Activated naive CD8-positive, alpha-beta T cell treated with anti-CD3 and anti-CD28 coated beads, Interleukin-2, amount 10 ng/mL, durations not matched to agents 7 days and 5 days (primary cell): ENCODE measurements at places on chromosomes 16 and 17.

DNA sequence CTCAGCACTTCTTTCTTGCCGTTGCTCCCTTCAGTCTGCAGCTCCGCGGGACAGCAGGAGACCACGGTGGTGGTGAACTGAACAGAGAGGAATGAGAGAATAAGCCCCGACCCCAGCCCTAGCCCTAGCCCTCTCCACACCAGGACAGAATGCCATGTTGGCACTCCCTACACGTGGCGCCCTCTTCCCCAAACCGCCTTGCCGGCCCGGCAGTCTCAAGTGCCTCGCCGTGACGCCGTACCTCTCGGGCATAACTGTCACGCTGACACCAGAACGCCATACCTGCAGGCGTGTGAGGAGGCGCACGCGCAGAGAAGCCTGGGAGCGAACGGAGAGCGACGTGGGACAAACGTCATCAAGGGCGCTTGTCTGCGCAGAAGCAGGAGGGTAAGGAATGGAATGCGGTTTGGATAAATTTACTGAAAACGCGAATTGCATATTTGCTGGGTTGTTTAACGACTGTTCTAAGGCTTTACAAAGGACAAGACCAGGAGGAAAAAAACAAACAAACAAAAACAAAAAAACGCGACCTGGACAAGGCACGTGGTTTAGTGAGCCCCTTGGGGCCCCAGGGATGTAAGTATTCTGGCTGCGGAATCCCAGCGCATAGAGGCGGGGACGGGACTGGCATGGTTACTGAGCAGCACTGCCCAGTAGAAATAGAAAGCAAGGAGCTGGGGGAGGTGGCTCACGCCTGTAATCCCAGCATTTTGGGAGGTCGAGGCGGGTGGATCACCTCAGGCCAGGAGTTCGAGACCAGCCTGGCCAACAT is at the start of gene AARSD1:
Gene AARSD1, minus strand, starts transcription at position 294 of the 772 bp plus-strand sequence. Its CDS starts 14 bp downstream, at position 280.
- peaks cover 14% of the 10 kb centered on the region for H3K4me1 ChIP-seq
- no peaks in the 10 kb centered on the region for H3K27me3 ChIP-seq
- H3K27ac ChIP-seq = peak within 1 kb of the TSS; percentile 90
- peaks cover 16% of the 10 kb centered on the region for H3K36me3 ChIP-seq
- DNase-seq = peak; percentile 89

DNA sequence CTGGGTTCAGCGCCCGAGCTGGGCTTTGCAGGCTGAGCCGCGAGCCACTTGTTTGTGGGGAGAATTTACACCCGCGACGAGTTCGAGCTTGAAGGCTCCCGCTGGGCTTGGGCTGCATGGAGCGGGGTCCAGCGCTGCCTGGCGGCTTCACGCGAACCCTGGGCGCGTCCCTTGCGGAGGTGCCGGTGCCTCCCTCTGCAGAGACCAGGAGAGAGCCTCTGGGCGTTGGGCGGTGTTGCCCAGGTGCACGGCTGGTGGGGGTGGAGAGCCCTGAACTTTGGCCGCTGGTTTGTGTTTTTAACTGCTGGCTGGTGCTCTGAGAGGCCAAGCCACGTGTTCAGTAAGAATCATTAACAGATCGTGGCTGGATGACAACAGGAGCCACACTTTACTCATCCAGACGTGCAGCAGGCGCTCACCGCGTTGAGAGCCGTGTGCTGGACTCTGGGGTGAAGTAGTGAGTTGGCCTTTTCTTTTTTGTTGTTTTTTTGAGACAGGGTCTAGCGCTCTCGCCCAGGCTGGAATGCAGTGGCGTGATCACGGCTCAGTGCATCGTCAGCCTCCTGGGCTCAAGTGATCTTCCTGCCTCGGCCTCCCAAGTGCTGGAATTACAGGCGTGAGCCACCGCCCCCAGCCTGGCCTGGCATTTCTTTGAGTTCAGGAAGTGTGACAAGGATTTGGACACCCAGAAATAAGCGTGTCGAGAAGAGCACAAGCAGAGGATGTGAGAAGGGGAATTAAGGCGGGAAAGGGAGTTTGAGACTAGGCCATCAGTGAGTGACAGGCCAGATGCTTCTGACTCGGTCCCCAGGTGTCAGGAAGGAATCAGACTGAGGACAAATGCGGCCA is 827 bp downstream of the CDK10 start:
- H3K36me3 ChIP-seq = peaks cover 8% of the 10 kb centered on the region
- H3K27ac ChIP-seq = peak overlapping the region; percentile 55
- H3K4me1 ChIP-seq = peaks cover 11% of the 10 kb centered on the region
- no peaks in the 10 kb centered on the region for H3K27me3 ChIP-seq
- H3K4me3 ChIP-seq = peak overlapping the region; percentile 96
- DNase-seq = no peak

- H3K4me3 ChIP-seq = no peak overlapping the region
- H3K36me3 ChIP-seq = no peaks in the 10 kb centered on the region
- no peak for DNase-seq
- H3K4me1 ChIP-seq = peaks cover 2% of the 10 kb centered on the region
These were observed 10.6 kb downstream of the CA10 start for GRCh38 chr17:52147872-52148271.

DNA sequence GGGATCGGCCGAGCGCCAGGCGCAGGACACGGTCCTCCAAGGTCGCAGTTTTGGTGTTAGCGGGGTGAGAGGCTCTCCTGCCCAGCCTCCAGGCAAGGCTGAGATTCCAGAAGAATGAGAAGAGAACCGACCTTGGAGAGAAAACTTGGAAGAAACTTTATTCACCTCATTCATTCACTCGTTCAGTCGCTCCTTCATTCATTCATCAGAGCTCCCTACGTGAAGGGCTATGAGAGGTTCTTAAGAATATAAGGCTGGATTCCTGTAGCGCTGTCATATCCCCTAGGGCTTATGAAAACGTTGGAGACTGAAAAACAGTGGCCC is 991 bp upstream of the MYH10 start:
- no peaks in the 10 kb centered on the region for H3K36me3 ChIP-seq
- no peak for DNase-seq
- H3K4me3 ChIP-seq = peak overlapping the region; percentile 99
- peaks cover 69% of the 10 kb centered on the region for H3K27me3 ChIP-seq
- H3K4me1 ChIP-seq = peaks cover 12% of the 10 kb centered on the region

- peaks cover 2% of the 10 kb centered on the region for H3K27me3 ChIP-seq
- DNase-seq = no peak
- H3K4me3 ChIP-seq = no peak overlapping the region
- no peaks in the 10 kb centered on the region for H3K4me1 ChIP-seq
These were observed 21.1 kb downstream of the CES1 start for GRCh38 chr16:55811811-55812210.

DNA sequence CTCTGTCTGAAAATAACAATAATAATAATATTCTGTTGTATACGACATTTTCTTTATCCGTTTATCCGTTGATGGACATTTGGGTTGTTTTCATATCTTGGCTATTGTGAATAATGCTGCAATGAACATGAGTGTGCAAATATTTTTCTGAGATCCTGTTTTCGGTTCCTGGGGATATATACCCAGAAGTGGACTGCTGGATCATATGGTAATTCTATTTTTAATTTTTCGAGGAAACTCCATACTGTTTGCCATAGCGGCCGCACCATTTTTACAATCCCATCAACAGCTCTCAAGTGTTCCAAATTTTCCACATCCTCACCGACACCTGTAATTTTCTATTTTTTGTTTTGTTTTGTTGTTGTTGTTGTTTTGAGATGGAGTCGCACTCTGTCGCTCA is 5.3 kb upstream of the PRSS41 start:
- peaks cover 40% of the 10 kb centered on the region for H3K27me3 ChIP-seq
- H3K36me3 ChIP-seq = no peaks in the 10 kb centered on the region
- H3K4me1 ChIP-seq = no peaks in the 10 kb centered on the region
